SJCRH30 (cell line): ENCODE measurements at places on chromosomes 6 and 20.
A peak's percentile ranks its signal among the peaks of the same experiment; 100 is the strongest.

DNA sequence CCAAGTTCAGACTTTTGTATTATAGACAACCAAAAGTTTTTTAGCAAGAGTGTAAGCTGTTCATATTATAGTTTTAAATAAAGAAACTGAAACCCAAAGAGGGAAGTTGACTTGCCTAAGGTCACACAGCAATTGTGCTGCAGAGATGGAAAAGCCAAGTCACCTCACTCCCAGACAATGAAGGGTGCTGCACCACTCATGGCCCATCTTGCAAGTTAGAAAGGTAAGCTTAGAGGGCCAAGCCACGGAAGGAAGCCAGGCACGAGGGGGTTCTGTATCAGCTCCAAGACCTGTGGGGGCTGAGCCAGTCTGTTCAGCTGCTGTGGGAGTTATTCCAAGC is 860 bp downstream of the DEFB124 start:
- no peaks in the 10 kb centered on the region for H3K27me3 ChIP-seq
- H3K4me3 ChIP-seq: no peak overlapping the region
- H3K4me1 ChIP-seq: no peaks in the 10 kb centered on the region
- DNase-seq: no peak
- no peak overlapping the region for H3K27ac ChIP-seq

DNA sequence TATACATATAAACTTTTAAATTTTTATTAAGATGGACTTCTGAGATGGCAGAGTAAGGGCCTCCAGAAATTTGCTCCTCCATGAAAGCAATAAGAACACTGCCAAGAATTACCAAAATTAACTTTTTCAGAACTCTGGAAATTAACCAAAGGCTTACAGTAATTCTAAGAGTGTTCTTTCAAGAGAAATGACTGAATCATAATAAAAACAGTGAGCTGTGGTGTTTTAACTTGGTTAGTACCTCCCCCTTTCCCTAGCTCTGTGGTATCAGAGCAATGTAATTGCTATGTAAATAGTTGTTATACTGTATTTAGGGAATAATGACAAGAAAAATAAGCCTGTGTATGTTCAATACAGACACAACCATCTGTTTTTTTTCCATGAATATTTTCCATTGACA is 19.0 kb downstream of the HECA start:
- no peak overlapping the region for H3K27ac ChIP-seq
- no peak overlapping the region for H3K4me3 ChIP-seq
- no peaks in the 10 kb centered on the region for H3K27me3 ChIP-seq
- no peak for DNase-seq
- no peaks in the 10 kb centered on the region for H3K36me3 ChIP-seq

GRCh38 chr6:24931296-24931695 is 4.5 kb downstream of the RIPOR2 start:
- peaks cover 12% of the 10 kb centered on the region; the same call in 1 of the 2 replicates for H3K4me1 ChIP-seq
- no peak overlapping the region for H3K4me3 ChIP-seq
- no peak overlapping the region for H3K27ac ChIP-seq
- no peaks in the 10 kb centered on the region for H3K36me3 ChIP-seq

GRCh38 chr6:139219746-139220145 is 72.1 kb downstream of the TXLNB start:
- peaks cover 10% of the 10 kb centered on the region; the same call in 1 of the 2 replicates for H3K4me1 ChIP-seq
- no peaks in the 10 kb centered on the region for H3K27me3 ChIP-seq
- DNase-seq: no peak
- H3K27ac ChIP-seq: peak overlapping the region; percentile 88

- H3K36me3 ChIP-seq: peaks cover 16% of the 10 kb centered on the region; the same call in 1 of the 2 replicates
- no peaks in the 10 kb centered on the region for H3K4me1 ChIP-seq
- H3K4me3 ChIP-seq: no peak overlapping the region
- H3K27me3 ChIP-seq: no peaks in the 10 kb centered on the region
- no peak for DNase-seq
Observed at GRCh38 chr6:170360476-170360875, 53.9 kb downstream of the FAM120B start.

DNA sequence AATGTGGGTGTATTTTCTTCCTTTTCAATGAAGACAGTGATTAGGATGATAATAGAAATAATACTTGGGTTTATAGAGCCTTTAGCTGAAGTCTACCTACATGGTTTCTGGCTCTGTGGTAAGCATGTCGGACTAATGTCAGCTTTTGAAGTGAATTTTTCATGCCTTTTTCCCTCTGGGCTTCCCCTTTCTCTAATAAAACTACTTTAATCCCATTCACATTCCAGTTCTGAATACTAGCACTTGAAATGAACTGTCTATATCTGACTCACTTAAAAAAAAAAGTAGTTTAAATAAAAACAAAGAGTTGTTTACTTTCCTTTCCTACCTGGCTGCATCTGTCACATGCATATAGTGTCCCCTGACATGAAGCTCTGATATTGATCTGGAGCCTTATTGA is 545.9 kb upstream of the FLRT3 start:
- no peaks in the 10 kb centered on the region for H3K36me3 ChIP-seq
- DNase-seq: no peak
- H3K27ac ChIP-seq: no peak overlapping the region
- peaks cover 10% of the 10 kb centered on the region for H3K4me1 ChIP-seq
- no peaks in the 10 kb centered on the region for H3K27me3 ChIP-seq
